ENCODE measurements at places on chromosomes 3 and 15.

DNA sequence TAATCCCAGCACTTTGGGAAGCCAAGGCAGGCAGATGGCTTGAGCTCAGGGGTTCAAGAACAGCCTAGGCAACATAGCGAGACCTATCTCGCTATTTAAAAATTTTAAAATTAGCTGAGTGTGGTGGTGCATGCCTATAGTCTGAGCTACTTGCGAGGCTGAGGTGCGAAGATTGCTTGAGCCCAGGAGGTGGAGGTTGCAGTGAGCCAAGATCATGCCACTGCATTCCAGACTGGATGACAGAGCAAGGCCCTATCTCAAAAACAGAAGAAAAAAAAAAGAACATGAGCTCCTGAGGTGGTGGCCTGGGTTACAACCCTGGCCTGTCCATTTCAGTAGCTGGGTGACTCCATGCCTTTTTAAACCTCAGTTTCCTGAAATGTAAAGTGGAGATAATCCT, 7.2 kb downstream of the DNASE1L3 start:
- no peak for DNase-seq

- no peak for DNase-seq
These were observed 33.0 kb downstream of the DENND6A start for GRCh38 chr3:57659806-57660439.

DNA sequence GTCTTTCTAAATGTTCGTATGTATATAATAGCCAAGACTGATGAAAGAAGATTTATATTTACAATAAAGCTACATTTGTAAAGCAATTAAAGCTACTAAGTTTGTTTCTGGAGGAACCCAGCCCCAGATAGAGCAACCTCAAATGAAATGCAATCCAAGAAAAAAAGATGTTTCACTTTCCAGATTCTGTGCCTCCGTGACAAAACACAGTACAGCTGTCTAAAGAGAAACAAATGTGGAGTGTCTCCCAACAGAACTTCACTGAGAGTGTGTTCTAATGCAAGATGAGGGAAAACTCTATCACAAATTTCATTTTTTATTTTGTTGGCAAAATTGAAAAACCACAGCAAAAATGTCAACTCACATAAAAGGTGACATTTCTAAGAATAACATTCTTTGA, 317.0 kb downstream of the OCA2 start:
- no peak for DNase-seq

- DNase-seq, result no peak
These were observed 77.4 kb downstream of the CHCHD6 start for GRCh38 chr3:126781406-126781805.

DNA sequence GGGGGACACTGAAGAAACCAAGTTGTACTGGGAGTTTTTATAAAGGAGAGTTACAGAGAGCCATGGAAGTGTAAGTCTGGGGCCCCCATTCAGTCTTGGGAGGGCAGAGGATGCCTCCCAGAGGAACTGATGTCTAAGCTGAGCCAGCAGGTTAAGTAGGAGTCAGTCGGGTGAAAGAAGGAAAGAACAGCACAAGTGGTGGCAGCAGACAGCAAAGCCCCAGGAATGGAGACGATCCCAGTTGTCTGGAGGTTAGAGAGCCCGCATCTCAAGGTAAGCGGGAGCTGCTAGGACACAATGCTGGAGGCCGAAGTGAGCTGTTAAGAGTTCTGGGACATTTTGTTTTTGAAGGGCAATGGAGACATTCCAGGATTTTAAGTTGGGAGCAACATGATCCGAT, 88.8 kb downstream of the TAMM41 start:
- no peak for DNase-seq

GRCh38 chr3:16992198-16992597, 107.4 kb downstream of the PLCL2 start:
- no peak for DNase-seq
